Naive thymus-derived CD8-positive, alpha-beta T cell (primary cell): ENCODE measurements at places on chromosomes 5 and 9. TPM values are rescaled to one million over a fixed set of nuclear protein-coding genes. Genes with fewer than 3 reads are reported as not detected.

The ENHO gene
- total RNA-seq, result 0.36 TPM

The PTGR1 gene
- total RNA-seq, result not detected

- DNase-seq, result no peak
Observed at GRCh38 chr9:36913393-36914211, 120.5 kb downstream of the PAX5 start.

The NOXA1 gene
- 4.1 TPM for total RNA-seq

DNA sequence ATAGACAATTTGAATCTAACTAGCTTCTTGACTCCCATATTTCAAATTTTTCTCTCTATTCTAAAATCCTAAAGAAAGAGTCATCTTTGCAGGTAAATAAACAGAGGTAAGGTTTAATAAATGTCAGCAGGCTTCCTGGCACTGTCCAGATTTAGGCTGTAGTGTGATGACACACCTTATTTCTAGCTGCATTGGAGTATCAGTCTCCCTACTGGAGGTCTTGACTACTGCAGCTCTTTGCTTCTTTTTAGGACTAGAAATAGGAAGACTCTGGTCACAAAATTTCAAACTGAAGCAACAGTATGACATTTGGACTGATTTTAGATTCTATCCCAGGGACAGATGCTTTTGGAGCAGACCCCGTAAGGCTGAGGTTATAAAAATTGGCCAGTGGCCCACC lies 40.7 kb upstream of the PPP3R2 start:
- no peak for DNase-seq

DNA sequence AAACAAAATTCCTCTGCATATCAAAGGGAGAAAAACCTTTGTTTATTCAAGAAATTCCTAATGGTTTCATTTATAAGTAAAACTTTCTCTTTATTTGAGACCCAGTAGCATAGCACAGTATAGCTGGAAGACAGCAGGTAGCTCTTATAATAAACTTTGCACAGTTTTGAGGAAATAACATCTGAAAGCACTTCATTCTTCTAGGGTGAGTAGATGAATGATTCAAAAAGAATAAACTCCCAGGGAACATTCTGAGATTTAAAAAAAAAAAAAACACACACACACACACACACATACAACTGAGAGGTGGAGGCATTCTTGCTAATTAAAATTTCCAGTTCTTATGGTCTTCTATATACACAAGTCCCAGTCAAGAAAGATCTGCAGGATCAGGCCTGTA lies 197.3 kb downstream of the BNC2 start:
- DNase-seq, result no peak

The PRR7 gene
- 7.6 TPM for total RNA-seq

DNA sequence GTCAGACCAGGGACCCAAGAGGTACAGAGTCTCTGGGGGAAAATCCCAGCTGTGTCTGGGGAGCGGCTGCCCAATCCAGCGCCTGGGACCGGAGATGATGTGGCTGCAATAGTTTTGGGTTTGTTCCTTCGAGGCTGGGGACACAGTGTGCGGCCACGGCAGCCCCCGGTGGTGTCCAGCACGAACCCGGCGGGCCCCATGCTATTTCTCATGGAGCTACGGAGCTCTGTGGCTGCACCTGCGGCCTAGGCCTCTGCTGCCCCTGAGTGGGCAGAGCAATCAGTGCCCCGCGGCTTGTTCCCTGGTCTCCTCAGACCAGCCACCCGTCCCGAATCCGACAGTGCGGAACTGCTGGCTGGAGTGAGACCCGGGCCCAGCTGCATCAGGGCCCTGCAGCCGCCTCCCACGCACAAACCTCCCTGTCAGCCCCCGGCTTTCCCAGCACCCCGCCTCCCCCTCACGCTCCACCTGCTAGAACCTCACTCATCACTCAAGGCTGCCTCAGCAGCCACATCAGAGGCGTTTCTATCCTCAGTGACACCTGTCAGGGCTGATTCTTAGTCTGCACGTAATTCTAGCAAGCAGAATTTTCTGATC lies 29.0 kb downstream of the SARDH start:
- DNase-seq, result peak; percentile 67

The DNAI1 gene
- total RNA-seq, result not detected

DNA sequence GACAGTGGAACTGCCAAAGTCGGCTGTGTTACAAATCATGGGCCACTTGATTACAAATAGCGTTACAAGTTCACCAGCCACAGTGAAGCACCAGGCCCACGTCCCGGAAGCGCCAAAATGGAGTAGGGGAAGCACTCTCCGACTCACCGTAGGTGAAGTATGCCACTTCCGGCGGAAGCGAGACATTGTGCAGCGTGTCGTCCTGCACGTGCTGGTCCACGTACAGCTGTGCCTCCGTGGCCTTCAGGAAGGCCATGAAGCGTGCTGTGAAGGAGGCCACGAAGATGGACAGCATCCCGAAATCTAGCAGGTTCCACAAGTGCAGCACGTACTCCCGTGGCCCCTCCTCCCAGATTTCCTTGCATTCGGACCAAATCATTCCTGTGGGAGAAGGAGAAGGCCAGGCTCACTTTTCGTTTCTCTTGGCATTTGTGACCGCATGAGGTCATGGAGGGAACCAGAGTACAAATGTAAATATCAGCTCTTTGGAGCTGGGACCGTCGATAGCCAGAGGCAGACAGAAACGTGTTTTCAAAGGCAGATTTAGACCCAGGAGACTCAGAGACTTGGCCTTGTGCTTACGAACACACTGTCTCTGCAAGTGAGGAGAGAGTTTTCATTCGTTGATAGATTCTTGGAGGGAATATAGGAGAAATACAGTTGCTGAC lies 58.7 kb upstream of the SMIM32 start:
- no peak for DNase-seq

- no peak for DNase-seq
Observed at GRCh38 chr5:74875994-74876791, 10.0 kb upstream of the FAM169A start.

GRCh38 chr5:134072471-134073210 lies 41.8 kb upstream of the TCF7 start:
- no peak for DNase-seq

GRCh38 chr5:179238628-179238970 lies 106.7 kb downstream of the ADAMTS2 start:
- no peak for DNase-seq

The TICAM2 gene
- not detected for total RNA-seq

The MATR3 gene
- 259 TPM for total RNA-seq

GRCh38 chr5:137372016-137372772 lies 126.9 kb downstream of the SPOCK1 start:
- no peak for DNase-seq

DNA sequence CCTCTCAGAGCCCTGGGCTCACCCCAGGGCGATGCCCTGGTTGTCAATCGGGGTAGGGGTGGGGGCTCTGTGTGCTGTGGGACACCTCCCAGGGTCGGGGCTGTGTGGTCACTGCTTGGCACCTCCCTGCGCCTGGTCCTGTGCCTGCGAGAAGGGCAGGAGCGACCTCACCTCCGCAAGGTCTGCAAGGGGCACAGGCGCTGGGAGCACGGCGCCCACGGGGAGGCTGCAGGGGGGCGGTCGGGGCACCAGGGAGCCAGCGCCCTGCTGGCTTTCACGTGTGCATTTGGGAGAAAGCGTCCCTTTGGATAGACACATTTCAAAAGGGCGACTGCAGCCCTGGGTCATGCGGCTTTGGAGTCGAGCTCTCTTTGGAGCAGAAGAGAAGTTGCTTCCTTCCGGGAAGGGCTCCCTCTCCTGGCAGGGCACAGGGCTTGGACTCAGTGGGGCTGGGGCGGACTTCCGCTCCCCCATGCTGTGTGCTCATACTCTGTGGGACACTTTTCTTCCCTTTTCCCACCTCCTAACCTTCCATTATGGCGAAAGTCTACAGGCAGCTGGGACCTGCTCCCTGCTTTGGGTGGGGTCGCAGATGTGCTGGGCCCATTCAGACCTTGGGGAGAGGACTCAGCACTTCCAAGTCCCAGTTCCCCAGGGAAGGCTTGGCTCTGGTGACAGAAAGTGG lies 52.9 kb upstream of the SLC28A3 start:
- DNase-seq, result no peak

DNA sequence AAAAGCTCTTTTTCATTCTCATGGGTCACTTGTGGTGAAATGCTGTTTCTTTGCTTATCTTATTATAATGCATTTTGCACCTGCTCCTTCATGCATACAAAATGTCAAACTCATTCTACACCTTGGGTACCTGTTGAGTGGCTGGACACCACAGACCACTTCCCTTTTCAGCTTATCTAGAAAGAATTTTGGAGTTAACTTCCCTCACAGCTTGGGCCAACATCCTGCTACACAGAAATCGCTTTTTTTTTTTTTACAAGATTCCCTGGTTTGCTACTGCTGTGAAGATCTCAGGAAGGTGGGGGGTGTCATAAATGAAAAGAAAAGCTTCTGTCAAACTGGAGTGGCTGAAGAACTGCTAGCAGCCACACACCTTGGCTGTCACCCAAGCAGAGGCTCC lies 2.6 kb downstream of the REXO4 start:
- DNase-seq, result no peak

DNA sequence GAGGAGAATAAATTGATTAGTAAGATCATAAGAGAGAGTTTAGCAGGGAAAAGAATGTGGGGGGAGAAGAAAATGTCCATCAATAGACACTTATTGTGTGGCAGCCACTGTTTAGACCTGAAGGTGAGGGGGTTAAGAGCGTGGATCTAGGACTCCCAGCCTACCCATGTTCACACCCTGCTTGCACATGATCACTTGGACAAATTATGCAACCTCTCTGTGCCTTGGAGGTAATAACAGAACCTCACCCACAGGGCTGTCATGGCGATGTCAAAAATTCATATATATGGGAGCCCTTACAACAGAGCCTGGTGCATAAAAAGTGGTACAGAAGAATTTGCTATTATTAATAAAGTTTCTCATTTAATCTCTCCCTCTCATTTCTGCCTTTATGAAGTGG lies 86.0 kb upstream of the EQTN start:
- no peak for DNase-seq

- peak; percentile 89 for DNase-seq
Observed at GRCh38 chr5:144187699-144188294, 17.1 kb downstream of the KCTD16 start.

- DNase-seq, result no peak
Observed at GRCh38 chr9:87718852-87719612, 6.9 kb upstream of the CTSL start.

The ADAMTS19 gene
- total RNA-seq, result not detected

The TRIP13 gene
- 0.55 TPM for total RNA-seq

The URM1 gene
- 47.5 TPM for total RNA-seq

DNA sequence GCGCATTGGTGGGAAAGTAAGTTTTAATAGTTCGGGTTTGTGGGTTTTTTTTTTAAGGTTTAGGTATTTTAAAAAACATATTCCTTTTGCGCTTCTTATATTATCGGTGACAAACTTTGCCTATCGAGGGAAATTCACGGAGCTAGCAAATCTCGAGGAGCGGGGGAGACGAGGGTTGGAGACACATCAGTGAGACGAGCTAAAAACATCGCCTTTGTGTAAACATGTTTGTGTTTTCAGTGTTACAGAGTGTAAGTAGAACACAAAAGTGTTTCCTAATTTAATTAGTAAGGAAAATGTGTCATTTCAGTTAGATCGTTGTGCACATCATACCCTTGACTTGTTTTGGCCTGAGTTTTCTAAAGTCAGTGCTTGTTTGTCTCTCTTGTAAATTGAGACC lies 945 bp downstream of the BTF3 start:
- DNase-seq, result no peak

DNA sequence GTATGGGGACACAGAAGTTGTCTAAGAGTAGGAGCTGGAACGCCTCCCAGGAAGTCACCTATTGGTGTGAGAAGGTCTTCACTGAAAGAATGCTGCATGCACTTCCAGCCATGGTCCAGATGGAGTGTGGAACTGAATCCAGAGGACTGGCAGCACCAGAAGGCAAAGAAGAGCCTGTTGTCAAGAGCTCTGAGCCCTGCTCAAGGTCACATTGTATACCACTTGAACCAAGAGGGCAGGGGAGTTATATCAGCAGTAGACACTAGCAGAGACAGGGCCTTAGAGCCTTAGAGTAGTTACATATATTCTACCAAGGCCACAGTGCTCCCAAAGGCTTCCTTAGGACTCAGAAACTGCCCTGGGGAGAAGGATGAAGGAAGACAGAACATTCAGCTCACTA lies 130.8 kb upstream of the POC5 start:
- DNase-seq, result no peak

DNA sequence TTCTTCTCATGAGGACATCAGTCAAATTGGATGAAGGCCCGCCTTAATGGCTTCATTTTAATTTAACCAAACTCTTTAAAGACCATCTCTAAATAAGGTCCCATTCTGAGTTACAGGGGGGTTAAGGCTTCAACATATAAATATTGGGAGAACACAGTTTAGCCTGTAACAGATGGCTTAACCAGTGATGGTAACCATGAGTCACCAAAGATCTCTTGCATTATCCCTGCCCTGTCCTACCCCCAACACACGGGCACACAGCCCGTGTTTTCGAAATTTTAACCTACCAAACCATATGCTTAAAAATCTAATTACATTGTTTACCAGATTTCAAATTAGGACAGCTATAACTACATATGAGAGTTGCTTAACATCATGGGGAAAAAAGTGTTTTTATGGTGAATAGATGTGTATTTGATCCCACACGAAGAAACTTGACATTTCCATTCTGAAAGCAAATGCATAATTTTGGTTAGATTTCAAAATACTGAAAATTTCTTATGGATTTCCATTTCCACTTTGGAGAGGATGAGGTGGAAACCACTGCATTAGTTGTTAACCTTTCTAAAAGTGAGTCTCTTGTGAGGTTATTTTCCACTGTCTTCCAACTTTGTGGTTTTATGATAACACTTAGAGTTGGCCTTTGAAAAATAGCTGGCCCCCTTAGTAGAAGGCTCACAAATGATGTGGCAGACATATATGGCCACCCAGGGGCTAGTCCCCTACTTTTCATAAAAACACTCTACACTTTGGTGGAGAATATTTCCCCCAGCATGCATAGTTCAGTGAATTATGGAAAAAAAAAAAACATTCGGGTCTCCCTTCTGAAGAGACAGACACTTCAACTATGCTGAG lies 849.3 kb downstream of the TLE1 start:
- no peak for DNase-seq

The CCDC152 gene
- 7.8 TPM for total RNA-seq

The CDO1 gene
- not detected for total RNA-seq

The TRIM23 gene
- 29.6 TPM for total RNA-seq

DNA sequence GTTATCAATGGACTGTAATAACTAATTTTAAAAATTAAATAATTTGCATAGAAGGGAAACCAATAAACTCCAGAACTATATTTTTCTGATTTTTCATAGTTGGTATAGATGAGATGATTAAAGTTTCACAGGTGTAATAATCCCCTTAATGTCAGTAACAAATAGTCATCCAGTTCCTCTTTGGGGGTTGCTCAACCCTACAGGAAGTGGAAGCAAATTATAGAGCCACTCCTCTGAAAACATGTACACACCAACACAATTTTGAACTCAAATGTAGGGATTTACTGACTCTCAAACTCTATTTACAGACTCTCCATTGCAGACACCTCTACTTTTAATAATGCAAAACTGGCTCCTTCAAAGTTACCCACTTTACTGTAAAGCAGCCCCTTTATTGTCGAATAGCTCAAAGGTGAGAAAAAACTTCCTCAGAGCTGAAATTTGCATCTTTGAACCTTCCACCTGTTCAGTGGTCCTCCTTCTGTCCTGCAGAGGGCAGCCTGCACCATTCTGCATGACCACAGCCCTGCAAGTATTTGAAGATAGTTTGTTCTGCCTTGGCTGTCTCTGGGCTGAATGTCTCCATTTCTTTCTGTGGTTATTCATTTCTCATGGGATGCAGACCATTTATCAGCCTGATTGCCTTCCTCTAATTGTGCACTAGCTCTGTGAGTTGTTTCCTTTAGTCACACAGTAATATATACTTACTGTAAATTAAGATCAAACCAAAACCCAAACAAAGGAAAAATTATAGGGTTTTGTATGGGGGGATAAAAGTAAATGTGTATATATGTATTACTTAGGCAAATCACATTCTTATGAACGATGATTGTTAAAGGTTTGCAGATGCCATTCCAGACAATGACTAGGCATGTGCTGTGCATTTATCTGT lies 383.2 kb upstream of the SGCD start:
- no peak for DNase-seq
